ENCODE measurements at places on chromosomes 7 and 10. TPM values are rescaled to one million over a fixed set of nuclear protein-coding genes. Genes with fewer than 3 reads are reported as not detected.

The ARL3 gene
- total RNA-seq, result 20.7 TPM

The OPALIN gene
- not detected for total RNA-seq

The NANOS1 gene
- 18.0 TPM for total RNA-seq

GRCh38 chr10:33509231-33509831, 174.9 kb upstream of the NRP1 start:
- peak; percentile 39 for DNase-seq

DNA sequence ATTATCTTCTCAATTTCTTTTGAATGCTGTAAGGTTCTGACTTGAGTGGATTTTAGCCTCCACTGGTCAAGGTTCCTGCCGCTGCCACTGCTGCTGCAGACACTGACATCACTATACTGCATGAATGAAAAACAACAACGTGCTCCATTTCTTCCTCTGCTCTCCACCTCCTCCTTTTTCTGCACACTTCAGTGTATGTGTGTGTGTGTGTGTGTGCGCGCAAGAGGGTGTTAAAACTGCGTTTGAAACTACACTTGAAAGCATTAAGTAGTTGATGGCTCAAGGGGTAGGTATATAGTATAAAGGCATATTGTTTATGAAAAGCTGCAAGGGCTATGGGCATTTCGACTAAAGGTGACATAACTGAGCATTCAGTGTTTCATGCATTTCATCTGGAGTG, 3.5 kb downstream of the GLCCI1 start:
- no peak for DNase-seq

GRCh38 chr7:69840248-69840647, 242.0 kb downstream of the AUTS2 start:
- no peak for DNase-seq

DNA sequence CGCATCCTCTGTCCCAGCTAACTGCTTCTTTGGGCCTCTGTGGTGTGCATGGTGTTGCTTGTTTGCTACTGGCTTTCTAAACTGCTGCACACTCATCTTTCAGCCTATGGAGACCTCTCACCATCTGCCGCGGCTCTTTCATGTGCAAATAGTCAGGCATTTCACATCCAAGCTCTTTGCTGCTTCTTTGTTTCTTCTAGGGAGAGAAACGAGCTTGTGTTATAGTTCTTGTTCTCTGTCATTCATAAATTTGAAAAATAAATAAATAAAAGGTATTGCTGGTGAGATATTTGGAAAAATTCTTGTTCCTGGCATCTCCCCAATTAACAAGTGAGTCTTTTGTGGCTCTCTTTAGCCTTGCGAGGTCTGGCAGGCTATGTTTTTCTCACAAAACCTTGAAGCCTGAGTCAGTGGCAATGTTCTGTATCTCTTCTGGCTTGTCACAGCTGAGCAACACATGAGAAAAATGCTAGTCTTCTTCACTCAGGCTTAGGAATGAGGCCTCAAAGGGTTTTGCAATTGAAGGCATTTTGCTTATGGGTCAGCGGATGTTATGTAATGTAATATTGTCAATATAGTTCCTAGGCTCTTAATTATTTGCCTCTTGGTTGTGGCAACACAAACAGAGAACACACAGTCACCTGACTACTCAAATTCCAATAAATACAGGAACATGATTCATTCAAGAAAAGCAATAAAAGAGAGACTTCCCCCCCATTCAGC, 274.0 kb downstream of the FRMD4A start:
- DNase-seq, result no peak

DNA sequence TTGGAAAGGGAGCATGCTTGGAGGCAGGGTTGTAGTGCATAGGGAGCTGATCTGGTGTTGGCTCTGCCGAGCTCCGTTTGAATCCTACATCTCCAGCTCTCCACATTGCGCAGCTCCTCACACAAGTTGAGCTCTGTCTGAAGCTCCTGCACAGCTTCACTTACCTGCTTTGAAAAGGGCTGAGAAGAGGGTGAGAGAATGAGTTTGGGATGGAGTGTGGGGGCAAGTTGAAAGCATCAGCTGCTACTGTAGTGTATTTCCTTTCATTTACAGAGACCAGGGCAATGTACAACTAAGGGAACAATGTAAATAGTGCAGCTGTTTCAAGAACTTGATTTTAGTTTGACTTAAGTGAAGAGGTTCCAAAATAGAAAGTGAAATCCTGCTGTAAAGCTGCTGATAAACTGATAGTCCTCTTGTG, 88.5 kb downstream of the VTI1A start:
- no peak for DNase-seq

DNA sequence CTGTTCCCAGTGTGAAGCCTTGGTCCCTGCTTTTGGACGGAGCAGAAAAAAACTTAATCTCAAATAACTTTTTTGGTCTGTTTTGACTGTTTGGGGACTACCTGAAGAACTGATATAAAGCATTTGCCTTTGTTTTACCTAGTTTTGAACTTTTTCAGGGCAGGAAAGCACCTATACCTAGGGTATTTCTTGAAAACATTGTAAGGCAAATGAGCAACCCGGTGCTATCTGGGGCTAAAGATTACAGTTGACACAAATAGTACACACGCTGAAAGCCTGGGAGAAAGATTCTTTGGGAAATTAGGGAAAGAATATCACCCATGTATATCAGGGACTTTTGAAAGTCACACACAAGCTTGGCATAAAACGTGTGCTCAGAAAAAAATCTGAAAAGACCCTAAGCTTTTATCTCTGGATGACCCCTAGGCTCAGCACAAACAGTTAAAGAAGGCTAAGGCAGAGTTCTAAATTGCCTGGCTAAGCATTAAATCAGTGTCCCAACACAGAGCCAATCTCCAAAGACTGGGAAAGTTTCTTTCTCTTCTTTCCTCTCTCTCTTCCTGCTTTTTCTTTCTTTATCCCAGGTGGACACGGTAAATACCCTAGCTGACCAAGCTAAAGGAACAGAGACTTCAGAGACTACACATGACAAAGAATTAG, 389.8 kb downstream of the SH2D4B start:
- no peak for DNase-seq
